ENCODE measurements at places on chromosomes 16 and 17.

DNA sequence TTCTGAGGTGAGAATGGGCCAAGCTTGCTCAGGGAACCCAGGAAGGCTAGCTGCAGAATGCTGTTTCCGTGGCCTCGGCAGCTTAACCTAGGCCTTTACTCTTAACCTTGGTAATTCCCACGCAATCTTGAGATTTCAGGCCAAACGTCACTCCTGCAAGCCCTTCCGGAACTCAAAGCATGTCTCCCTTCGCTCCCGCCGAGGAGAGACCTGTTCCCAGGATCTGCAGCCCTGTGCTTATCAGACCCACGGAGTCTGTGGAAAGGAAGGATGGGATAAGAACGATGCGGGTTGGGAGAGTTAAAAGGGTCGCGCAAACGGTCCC lies 524 bp upstream of the ZFP3 start:
- no peak for DNase-seq

GRCh38 chr17:71682174-71682494 lies 438.7 kb upstream of the SOX9 start:
- no peak for DNase-seq

DNA sequence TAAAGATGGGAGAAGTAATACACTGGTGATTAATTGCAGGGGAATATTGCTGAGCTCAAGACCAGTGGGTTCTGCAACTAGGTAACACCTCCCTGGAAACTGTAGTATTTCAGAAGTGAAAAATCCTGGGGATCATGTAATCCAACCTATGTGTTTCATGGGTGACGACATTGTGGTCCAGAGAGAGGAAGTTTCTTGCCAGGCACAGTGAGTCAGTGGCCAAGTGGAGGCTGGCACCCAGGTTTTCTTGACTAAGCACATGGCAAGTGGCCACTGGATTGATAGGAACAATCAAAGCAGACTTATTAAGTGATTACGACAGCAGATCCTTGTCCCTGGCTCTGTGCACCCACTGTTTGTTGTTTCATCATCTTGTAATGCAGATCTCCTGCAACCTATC lies 14.6 kb upstream of the CIITA start:
- peak; percentile 44 for DNase-seq

- DNase-seq = no peak
Observed at GRCh38 chr16:68369697-68370580, 59.1 kb downstream of the PRMT7 start.

DNA sequence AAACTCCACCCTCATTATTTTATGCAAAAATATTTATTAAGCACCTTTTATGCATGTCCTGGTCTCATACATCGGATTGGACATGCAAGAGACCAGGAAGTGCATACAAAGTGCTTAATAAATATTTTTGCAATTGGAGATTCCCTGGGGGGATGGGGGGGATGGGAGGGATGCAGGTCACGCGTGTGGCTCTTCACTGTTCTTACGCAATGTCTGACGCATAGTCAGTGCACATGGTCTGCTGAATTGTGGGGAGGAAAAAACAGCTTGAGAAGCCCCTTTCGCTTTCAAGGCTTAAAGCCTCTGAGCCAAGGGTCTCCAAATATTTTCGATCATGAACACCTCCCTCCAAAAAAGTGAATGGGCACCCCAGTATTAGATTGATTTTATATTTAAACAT lies 96.7 kb upstream of the XYLT1 start:
- no peak for DNase-seq

DNA sequence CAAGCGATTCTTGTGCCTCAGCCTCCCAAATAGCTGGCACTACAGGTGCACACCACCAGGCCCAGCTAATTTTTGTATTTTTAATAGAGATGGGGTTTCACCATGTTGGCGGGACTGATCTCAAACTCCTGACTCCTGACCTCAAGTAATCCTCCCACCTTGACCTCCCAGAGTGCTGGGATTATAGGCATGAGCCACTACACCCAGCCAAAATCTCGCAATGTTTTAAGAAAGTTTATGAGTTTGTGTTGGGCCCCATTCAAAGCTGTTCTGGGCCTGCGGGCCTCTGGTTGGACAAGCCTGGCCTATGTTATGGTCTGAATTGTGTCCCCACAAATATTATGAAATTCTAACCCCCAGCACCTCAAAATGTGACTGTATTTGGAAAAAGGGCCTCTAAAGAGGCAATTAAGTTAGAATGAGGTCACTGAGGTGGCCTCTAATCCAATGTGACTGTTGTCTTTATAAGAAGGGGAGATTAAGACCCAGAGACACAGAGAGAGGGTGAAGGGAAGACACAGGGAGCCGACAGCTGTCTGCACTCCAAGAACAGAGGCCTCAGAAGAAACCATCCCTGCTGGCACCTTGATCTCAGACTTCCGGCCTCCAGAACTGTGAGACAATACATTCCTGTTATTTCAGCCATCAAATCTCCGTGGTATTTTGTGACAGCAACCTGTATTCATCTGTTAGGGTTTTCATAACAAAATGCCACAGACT lies 469.9 kb downstream of the HS3ST4 start:
- no peak for DNase-seq

- DNase-seq = peak; percentile 61
Observed at GRCh38 chr16:11155284-11155806, 100.7 kb downstream of the SOCS1 start.

GRCh38 chr17:71251276-71251675 lies 869.5 kb upstream of the SOX9 start:
- DNase-seq = peak; percentile 75

- DNase-seq = no peak
Observed at GRCh38 chr17:41614098-41614497, 1.5 kb upstream of the KRT16 start.

- DNase-seq = no peak
Observed at GRCh38 chr17:51064061-51064735, 56.5 kb downstream of the SPAG9 start.

DNA sequence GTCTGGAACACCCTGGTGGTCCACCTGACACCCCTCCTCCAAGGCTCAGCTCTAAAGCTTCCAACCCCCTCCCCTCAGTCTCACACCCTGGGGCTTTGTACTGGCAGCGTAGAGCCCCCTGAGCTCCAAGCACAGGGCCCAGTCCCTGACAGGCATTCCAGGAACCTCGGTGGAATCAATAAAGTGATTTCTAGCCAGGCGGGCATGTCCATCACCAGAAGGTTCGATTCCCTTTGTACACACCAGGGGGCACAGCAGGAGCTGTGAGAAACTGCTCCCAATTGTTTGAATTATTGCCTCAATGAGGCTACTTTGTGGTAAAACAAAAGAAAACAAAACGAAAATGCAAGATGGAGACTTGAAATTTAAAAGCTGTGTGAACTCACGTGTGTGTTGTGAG lies 51.8 kb downstream of the SMPD3 start:
- peak; percentile 48 for DNase-seq

- no peak for DNase-seq
Observed at GRCh38 chr16:79632289-79632688, 31.8 kb upstream of the MAF start.

DNA sequence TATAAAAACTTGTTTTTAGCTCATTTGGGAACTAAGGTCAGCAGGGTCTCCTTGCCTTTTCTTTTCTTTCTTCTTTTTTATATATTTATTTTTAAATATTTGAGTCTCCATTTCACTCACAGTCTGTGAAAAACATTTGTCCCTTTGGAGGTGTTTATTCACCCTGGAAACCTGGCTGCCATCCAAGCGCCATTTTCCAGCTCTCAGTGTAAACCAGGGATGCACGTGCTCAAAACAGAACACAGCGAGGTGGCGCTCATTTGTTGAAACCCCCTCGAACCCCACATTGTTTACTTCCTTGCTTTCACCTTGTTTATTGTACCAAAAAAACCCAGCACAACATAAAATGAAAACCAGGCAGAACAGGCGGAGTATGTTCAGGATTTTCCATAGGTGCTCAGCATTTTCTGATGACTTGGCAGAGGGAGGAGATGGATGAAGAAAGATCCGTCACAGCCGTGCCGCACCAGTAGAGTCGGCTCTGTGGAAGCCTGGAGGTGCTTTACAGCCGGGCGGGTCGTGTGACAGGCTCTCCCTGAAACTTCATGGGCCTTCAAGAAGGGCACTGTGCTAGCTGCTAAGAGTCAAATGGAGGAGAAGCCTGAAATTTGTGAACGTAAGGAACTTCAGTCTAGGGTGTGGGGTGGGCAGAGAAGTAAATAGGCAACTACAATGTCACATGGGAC lies 284.4 kb downstream of the FOXL1 start:
- DNase-seq = no peak

DNA sequence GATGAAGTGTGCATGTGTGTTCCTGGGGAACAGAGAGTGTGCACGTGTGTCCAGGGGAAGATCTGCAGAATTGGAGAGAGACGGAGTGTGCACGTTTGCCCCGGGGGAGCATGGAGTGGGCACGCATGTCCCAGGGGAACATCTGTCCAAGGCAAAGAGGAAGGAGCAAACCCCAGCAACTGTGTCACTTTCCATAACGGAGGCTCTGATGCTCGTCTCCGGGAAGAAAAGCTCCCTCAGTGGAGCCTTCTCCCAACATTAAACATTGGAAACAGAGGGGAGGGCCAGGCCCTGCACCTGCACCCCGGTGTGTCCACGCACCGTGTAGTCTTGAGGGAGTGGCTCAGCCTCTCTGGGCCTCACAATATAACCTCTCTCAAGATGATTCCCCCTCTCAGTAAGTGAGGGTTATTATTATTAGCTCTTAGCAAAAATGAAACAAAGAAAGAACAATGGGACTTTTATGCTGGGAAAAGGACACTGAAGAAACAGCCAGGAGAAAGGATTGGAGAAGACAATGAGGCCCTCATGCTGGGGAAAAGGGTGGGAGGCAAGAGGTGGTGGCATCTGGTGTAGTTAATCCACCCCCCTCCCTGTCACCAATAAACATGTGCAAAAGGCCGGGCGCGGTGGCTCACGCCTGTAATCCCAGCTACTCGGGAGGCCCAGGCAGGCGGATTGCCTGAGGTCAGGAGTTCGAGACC lies 7.6 kb downstream of the RAB40B start:
- DNase-seq = no peak

- no peak for DNase-seq
Observed at GRCh38 chr16:88649195-88649923, 1.5 kb downstream of the CYBA start.

DNA sequence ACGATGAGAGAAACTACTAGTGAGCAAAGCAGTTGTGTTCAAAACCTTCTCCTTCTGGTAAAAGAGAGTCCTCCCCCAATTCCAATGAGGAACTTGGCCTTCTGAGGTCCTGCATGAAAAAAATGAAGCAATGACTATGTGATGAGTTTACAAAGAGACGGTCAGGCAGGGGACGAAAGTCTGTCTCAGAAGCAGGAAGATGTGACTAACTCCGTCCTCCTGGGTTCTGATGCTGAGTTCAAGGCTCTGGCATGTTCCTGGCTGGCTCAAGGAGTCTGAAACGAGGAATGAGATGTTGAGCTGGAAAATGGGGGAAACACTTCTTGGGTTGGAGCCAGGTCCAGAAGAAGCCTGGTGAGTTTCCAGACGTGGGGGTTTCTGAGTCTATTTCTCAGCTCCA lies 129.6 kb downstream of the CPPED1 start:
- DNase-seq = peak; percentile 83

DNA sequence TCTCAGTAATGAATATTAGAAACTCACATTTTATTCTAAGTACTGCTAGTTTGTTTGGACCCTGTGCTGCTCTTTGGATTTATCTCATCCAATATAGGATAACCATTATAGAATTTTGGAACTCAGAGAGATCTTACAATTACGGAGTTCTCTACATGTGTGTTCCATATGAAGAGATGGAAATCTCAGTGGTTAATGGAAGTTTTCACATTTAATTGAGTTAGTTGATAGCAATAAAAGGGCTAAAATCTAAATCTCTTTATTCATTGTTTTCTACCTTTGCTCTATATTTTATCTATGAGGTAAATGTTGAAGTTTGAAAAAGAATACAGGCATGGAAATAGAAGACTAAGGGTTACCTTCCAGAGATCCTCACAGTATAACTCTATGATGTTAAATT lies 558.0 kb upstream of the KIF2B start:
- no peak for DNase-seq

DNA sequence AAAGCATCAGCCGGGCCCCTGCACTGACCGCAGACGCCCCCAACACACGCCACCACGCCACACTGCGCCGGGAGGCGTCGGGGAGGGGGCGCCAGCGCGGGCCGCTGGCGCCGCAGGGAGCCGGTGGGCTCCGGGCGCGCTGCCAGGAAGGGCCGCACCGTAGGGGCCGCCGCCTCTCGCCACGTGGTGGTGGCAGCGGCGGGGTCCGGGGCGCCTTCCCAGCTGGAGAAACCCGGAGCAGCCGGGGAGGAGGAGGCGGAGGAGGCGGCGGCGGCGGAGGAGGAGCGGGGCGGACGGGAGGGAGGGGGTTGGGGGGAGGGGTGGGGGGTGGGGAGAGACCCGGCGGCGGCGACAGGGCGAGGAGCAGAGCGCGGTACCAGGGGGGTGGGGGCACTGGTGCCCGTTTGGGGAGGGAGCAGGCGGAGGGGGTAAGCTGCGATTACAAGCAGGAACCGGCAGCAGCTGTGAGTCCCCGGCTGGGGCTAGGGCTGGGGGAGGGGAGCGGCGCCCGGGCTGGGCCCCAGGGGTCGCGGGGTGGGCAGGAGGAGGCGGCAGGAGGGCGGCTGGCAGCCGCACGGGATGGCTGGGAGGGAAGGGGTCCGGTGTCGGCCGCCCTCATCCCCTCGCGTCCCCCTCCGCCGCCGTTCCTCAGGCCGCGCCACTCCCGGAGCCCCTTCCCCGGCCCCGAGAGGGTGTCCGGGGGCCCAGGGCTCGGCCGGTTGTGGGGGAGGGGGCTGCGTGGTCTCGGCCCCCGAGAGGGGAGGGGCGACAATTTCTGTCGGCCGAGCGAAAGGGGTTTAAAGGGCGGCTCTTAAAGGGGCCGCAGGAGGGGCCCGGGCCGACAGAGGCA lies at the start of gene TBKBP1:
TBKBP1 (plus strand) TSS at position 431 of the 850 bp plus-strand sequence. CDS start 1,952 bp downstream, outside the sequence.
- peak; percentile 74 for DNase-seq

DNA sequence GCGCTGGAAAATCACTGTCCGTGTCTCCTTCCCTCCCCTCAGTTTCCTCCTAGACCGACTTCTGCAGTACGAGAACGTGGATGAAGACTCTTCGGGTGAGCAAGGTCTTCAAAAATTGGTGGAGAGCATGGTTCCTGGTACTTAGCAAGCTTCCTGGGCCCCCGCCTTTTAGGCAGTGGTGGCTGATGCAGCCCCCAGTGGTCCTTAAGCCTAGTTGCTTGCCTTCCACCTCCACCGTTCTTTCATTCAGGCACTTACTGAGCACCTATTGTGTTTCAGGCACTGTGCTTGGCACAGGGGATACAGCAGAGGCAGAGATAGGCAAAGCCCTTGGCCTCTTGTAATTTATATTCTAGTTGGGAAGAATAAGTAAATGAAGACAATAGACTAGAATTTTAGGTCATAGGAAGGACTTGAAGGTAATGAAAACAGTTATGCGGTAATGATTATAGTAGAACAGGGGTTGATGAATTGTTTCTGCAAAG lies 767 bp downstream of the INO80E start:
- no peak for DNase-seq

GRCh38 chr17:48892940-48893645 lies 506 bp downstream of the ATP5MC1 start:
- DNase-seq = no peak

GRCh38 chr16:47320546-47321310 lies 140.1 kb downstream of the ITFG1 start:
- DNase-seq = peak; percentile 43

DNA sequence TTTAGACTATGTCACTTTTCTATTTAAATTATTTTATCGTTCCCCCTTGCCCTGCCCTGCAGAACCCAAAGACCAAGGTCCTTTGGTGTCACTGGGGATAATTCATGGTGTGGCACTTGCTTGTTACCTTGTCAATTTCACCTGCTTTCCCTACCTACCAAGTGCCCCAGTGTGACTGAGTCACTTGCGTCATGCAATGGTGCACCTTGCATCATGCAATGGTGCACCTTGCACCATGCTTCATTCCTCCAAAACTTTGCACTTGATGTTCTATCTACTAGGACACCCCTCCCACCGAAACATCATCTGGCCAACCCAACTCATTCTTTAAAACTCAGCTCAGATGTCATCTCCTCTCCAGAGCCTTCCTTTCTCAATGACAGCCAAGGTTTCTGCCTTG lies 47.1 kb downstream of the TMEM114 start:
- no peak for DNase-seq
